ENCODE measurements at places on chromosomes 11 and 22.

- DNase-seq = no peak
Observed at GRCh38 chr22:41540006-41540315, 4.3 kb downstream of the POLR3H start.

- DNase-seq = no peak
Observed at GRCh38 chr11:104275992-104276391, 112.0 kb upstream of the PDGFD start.

DNA sequence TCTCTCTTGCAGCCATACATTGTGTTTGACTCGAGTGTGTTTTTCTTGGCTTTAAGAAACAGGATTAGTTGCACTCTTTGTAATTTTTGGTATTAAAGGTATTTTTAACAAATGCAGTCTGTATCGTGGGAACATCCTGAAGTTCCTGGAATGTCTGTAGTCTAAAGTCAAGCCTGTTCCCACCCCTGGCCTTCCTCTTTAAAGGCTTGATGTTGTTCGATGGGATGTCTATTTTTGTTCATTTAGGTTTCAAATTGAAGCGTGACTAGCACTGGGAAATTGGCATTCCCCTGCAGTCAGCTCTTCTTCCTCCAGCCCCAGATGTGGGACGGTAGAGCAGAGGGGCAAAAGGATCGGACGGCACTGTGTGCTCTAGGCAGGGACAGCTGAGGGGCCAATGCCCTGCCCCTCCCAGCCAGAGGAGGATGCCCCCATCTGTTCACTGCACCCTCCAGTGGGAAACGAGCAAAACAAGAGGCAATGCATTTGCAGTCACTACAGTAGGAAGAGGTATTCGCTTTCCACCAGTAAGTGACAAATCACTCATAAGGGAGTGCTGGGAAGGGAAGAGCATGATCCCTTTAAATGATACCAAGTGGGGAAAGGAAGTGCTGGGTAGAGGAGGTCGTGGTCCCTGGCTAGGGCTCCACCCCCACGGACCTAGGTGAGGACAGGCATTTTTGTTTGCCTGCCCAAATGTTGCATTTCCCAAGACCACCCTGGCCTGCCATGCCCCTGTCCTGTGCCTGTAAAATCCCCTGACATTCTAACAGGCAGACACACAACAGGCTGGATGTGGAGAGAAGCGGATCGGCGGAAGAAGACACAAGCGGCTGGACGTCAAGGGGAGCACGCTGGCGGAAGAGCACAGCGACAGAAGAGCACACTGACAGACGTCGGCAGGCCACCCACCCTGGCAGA is 47.4 kb upstream of the SEPTIN5 start:
- no peak for DNase-seq

DNA sequence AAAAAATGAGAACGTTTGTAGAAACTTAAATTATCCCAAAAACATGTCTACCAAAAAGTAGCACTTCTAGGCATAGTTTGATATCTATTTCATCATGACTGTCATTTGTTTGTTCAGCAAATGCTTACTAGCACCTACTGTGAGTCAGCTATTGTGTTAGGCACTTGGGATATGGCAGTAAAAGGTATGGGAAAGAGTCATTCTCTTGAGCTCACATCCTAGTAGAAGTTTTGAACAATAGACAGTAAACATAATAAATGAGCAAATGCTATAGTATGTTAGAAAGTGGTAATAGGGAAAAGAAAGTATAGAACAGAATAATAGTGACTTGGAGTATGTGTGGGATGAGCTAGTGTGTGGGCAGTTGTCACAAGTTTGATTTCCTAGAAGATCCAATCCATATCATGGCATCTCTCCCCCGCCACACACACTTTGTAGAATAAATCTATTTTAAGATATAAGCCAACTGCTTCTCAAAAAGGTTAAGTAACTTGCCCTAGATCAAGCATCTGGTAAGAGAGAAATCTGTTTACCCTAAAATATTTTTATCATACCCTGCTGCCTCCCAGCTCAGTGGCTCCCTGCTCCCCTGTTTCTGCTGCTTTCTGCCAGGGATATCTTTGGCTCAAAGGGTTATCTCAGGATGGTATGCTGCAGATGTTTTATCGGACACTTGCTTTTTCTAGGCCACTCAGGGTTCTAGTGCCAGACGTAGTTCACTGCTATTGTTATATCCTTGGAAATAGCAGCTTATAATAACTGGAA is 129.7 kb downstream of the NCAM1 start:
- no peak for DNase-seq

DNA sequence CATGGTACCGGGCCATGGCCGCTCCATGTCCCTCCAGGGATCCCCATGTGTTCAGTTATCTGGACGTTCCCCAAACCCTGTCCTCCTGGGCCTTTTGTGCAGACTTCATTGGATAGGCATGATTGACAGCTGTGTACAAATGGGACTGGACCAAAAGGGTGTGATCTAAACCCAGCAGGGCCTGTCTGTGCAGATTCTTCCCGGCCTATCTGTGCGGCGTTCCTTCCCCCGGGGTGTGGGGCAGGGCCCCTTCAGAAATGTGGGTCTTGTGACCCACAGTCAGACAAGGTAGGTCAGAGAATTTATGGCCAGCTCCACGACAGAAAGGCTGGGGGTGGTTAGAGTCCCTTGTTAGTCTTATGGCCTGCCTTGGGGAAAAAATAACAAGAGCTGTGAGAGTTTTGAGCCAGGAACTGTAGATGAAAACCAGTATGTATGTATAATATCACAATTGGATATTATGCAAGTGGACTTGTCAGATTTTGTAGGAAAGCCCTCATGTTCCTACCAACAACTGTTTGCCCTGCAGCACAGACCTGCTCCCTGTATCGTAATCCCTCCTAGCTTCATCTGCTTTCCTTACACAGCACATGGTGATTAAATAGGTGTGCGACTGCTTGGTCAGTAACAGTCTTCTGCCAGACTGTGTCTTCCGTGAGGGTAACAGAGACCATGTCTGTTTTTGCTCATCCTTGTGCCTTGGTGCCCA is 31.7 kb downstream of the AP2A2 start:
- no peak for DNase-seq

DNA sequence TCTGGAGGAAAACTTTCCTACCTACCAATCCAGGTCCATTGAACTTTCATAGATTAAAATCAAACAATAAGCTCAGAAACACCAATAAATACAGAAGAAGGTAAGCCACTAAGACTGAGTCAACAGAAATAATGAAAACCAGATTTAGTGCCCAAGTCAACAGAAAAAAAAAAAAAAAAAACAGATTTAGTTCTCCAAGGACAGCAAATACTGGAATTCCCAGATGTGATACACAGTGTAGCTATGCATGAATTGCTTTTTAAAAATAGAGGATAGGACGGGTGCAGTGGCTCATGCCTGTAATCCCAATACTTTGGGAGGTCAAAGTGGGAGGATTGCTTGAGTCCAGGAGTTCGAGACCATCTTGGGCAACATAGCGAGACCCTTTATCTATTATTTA is 15.7 kb downstream of the DMC1 start:
- no peak for DNase-seq

GRCh38 chr11:114819028-114819427 is 140.7 kb downstream of the NXPE2 start:
- DNase-seq = no peak

GRCh38 chr22:25658633-25659032 is 83.4 kb upstream of the MYO18B start:
- no peak for DNase-seq

DNA sequence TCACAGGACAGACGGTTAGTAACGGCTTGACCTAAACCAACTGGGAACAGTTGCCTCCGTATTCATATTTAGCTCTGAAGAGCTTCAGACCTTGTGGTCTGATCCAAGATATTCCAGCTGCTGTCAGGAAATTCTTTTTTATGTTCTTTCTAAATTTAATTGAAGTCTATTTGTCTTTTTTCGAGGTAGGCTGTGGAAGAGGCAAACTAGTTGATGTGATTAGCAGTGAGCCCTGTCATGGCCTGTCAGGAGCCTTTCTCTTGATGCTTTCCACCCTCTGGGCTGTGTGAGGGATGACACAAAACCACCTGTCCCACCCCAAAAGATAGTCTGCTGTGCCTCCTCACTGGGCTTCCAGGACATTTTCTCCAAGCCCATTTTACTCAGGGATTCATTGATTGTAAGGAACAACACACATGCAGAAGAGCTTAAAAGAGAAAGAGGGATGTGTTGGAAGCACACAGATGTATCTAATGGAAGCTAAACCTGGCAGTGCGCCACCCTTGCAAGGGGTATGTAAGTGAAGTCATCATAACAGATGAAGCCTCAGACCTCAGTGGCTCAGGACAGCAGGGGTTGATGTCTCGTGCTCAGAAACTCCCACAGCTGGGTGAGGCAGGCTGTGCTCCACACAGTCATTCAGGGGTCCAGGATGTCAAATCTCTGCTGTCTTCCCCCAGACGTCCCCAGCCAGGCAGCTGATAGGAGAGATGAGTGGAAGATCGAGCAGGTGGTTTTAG is 170.0 kb downstream of the NCAM1 start:
- DNase-seq = no peak

DNA sequence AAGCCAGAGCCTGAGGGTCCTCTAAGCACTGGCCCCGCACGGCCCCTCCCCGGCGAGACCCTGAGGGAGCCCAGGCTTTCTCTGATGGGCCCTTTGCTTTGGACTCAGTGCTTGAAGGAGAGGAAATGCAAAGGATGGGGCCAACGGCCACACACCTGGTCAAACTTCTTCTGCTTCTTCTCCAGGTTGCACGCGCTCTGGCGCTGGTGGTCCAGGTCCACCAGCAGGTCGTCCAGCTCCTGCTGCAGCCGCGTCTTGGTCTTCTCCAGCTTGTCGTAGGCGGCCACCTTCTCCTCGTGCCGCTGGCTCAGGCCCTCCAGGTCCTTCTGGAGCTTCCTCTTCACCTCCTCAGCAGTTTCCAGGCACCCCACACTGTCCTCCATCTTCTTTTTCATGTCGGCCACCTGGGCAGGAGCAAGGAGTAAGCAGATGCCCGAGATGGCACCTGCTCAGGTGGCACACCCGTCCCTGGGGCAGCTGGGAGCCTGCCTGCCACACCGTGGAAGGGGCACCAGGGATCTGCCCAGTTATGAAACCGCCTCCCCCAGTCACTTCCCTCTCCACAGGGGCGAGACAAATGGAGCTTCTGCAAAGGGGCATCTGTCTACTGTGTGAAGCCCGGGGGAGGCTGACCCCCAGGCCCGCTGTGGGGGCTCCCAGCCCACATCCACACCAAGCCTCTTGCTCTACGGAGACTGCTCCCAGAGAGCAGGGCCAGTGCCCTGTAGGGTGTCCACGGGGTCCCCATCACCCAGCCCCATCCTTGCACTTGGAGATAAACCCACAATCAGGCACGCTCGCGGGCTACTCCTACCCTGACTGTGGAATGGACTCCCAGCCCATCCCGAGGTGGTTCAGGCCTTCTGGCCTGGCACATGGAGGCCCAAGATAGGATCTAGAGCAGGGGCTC is 39.2 kb downstream of the APOL1 start:
- DNase-seq = no peak

GRCh38 chr11:124499711-124500110 is 43.7 kb downstream of the OR8B12 start:
- no peak for DNase-seq

GRCh38 chr11:47254386-47254785 is 3.4 kb upstream of the NR1H3 start:
- no peak for DNase-seq

GRCh38 chr11:118928870-118929500 is 3.3 kb upstream of the BCL9L start:
- peak; percentile 53 for DNase-seq

- DNase-seq = no peak
Observed at GRCh38 chr11:16612566-16613261, 125.7 kb upstream of the C11orf58 start.

GRCh38 chr22:45210991-45211390 is 29.7 kb downstream of the KIAA0930 start:
- no peak for DNase-seq

DNA sequence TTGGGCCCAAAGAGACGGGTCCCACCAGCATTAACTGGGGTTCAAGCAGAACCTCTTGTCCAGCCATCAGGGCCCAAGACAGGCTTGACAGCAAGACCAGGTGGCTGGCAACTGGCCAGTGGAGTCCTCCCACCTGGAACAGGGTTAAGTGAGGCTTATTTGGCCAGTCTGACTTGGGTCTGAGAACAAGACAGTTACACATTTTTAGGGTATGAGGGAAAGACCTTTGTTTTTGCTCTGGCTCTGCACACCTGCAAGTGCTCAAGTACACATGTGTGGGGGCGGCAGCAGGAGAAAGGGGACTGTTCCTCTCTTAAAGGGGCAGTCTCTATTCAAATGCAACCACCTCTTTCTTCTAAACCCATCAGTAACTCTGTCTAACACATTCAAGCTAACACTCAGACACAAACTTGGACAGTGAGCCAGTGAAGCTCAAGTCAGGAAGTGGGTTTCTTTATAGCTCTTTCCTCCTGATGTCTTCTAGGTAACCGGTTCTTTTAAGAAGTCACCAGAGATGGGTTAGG is 116.2 kb downstream of the ETS1 start:
- peak; percentile 80 for DNase-seq

DNA sequence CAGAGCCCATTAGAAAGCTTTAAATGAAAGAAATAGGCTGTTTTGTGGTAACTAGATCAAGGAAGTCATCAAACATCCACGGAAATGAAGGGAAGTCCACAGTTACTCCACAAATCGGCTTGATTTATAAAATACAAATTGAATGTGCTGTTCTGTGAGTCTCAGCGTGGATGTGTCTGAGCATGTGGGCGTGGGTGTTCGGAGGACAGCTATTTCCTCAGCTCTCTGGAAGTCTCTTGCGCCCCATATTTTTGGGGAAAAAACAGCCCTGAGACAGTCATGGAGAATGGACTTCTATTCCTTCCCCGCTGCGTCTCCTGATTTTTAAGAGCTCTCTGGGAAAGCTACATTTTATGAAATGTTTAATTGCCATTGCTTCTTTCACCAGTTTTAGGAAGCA is 144.4 kb downstream of the EFCAB6 start:
- DNase-seq = no peak

DNA sequence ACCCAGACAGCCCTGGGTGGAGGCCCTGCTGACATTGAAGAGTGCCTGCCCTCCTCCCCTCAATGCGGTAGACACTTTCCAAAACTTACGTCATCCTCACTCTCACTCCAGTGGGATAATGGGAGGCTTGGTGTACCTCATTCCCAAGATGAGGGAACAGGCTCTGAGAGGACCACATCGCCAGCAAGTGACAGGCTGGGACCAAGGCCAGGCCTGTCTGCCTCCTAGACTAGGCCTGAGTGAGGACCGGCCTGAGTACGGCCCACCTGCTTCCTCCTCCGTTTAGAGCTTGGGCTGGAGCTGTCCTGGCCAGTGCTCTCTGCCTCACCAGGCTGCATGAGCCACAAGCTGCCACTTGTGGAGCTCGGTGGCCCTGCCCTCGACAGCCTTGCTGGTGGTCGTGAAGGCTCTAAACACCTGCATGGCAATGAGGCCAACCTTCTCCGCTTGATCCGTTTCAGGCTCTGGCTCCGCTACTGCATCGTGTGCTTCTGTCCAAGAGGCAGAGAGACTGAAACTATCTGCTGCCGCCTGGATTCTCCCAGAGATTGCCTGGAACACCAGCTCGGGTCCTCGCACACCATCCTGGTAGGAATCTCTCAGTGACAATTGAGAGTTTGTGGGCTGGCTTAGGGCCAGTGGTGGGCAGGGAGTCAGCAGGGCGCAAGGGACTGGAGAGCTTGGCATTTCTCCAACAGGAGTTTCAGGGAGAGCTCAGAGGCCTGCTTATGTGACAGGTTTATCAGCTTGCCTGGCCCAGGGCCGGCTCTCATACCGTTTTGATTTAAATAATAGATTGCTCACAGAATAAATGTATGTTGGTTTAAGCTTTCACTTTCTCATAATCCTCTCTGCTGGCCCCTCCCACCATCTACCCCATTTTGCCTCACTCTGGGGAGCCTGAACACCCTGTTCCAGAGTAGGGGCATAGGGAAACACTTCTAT is 9.4 kb downstream of the LRRC75B start:
- no peak for DNase-seq

Measured in Karpas-422 (cell line).